ENCODE measurements at places on chromosomes 7 and 10.

DNA sequence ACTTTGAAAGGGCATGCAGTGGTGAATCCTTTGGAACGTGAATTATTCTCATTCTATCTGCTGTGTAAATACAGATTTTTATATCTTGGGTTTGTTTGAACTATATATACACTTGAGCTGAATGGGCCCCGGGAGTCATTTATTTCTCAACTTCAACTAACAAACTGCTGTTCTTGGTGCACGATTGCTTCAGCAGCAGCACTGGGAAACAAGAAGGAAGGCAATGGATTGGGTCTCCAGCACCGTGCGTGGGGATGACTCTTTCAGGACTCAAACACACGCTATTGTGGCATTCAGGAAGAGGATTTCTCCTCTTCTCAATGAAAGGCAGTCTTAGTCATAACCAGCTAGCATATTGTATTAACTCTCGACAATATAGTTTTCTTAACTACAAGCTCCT is 226.0 kb upstream of the NFE2L3 start:
- no peak for DNase-seq

GRCh38 chr10:35351021-35351420 is 14.7 kb downstream of the CCNY start:
- no peak for DNase-seq

- no peak for DNase-seq
Measured at GRCh38 chr7:26375726-26376174, 84.1 kb downstream of the SNX10 start.

DNA sequence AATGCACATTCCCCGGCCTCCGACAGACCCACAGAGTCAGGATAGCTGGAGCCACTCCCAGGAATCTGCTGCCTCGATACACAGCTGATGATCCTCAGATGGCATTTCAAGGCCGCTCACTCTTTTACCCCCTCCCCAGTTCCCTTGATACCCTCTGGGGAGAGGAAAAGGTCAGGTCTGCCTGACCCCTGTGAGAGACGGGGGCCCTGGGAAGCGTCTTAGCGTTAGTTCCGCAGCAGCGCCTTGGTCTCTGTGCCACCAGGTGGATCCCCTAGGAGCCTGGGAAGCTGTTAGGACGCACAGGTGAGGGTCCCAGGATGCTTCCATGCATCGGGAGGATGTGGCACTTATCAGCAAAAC is 420.5 kb upstream of the FOXK1 start:
- no peak for DNase-seq

- no peak for DNase-seq
Measured at GRCh38 chr7:154433632-154434598, 381.7 kb downstream of the DPP6 start.

GRCh38 chr10:46319389-46319788 is 32.6 kb downstream of the ANTXRL start:
- no peak for DNase-seq

DNA sequence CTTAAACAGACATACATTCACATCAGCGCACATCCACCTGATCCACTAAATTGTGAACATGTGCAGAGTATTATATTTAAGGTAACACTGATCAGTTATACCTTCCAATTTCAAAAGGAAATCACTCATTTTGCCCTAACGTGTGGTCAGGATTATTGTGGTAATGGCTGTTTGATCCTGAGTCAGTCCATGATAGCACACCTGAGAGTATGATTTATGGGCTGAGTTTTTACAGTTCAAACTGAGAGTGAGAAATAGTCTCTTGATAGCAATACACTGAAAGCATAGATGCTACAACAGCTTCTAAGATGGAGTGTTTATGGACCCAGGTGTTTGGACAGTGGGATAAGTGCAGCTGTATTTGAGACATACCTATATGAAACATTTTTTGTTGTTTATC is 96.7 kb downstream of the KIF20B start:
- no peak for DNase-seq

- DNase-seq, result no peak
Measured at GRCh38 chr7:24290004-24290641, 6.1 kb downstream of the NPY start.

GRCh38 chr7:17136126-17136525 is 162.3 kb upstream of the AHR start:
- DNase-seq, result no peak

DNA sequence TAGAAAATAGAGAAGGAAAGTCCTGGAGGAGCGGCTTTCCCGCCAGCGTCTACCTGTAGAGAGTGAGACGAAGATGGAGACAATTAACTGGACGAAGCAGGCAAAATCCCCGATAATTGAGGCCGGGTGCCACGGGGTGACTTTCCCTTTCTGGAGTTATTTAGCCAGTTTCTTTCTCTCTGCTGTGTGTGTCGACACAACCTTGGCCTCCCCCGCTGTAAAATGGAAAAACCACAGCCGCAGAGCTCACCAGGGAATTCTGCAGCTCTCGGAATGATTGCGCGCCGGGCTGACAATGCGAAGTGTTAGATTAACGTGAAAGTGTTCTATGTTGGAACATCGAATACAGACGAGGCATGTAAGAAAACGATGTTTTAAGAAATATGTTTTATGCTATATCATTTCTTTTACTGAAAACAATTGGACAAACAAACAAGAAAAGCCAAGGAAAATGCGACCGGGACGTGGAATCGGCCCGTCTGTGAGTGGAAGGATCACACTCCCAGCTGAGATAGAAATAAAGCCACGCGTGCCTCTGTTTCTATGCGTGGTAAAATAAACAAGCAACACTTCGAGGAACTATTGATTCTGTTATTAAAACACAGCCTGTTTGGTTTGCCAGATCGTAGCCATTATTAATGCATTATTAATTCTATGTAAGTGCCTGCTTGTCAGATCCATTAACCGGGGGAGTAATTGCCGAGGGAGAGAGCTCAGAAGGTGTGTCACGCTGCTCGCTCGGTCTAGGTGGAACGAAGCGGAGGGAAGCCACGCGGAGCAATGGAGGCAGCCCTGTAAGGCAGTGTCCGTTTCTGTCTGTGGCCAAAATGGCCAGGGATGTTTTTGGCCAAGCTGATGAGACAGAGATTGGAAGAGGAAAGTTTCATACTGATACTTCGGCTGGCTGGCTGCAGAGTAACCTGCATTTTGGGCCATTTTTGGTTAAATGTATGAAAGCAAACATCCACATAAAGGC is 129.4 kb downstream of the DNAJB6 start:
- no peak for DNase-seq

- DNase-seq, result no peak
Measured at GRCh38 chr10:11891776-11892486, 68.8 kb downstream of the PROSER2 start.

DNA sequence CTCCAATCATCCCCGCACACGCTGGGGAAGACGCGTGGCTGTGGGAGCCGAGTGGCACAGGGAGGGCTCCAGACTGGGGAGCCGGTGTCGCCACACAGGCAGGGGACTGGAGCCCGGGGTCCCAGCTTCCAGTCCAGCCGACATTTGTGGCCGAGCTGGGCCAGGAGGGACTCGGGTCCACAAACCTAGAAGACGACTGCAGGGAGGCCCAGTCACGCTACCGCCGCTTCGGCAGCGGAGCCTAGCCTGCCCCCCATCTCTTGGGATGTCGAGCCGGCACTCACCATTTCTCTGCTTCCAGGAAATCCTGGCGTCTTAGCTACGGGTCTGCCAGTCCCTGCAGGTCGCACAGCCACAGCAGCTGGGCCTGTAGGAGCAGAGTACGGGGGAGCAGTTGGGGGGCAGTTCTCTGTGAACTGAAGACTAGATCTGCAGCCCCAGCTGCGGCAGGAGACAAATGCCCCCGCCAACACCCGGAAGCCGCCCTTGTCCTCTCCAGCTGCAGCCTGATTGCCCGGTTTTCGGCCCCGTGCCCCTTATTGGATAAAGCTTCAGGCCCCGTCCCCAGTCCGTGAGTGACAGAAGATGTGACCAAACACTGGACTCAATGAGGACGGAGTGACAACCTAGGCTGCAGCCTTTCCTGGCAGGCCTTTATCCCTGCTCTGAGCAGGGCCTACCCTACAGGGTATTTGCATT is 270.7 kb downstream of the ZNF33B start:
- peak; percentile 77 for DNase-seq

GRCh38 chr10:71597821-71598498 is 121.6 kb downstream of the C10orf105 start:
- DNase-seq, result peak; percentile 72

DNA sequence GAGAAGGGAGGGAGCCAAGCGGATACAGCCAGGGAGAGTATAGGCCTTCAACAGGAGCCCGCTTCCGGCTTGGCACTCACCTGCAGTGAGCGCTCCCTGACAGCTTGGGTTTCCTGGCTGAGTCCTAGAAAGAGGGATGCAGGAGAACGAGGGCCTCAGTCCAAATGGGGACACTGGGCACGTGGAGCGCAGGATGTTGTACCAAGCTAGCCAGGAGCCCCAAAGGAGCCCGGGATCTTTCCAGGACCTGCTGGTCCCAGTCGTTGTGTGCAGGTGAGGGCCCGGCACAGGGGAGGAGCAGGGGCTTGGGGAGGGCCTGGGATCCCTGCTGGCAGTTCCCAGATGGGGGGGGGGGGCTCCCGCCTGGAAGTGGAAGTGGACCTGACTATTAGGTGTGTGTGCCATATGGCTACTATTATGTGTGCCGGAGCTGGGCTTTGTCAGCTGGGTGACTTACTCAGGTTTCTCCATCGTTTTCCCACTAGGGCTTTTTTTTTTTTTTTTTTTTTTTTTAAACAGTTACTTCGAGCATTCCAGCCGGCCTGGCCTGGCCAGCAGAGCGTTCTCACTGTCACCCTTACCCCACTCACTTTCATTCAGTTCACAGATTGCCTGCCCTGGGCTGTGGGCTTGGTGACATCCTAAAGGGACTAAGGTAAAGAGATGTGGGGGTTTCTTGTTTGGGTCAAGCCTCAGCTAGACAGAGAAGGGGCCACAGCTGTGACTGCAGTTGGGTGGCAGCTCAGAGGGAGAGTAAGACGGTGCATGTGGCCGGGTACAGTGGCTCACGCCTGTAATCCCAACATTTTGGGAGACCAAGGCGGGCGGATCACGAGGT is 3.8 kb downstream of the AGAP3 start:
- DNase-seq, result no peak

DNA sequence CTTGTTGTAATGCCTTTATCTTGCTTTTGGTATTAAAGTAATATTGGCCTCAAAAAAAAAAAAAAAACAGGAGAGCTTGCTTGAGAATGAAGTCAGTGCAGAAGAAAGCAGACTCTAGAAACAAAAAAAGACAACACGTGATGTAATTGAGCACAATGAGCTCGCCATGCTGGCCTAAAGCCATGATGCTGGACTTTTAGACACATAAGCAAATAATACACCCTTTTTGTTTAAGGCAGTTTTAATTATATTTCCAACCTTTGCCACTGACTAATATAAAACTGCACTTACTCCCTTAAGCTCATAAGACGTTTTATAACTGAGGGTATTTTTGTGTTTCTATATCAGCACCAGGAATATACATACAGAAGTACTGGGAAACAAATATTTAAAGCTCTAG is 798.3 kb downstream of the KCNMA1 start:
- no peak for DNase-seq

- DNase-seq, result no peak
Measured at GRCh38 chr7:101975046-101975445, 157.6 kb downstream of the CUX1 start.

- DNase-seq, result no peak
Measured at GRCh38 chr7:99497766-99498545, 2.1 kb downstream of the ZNF394 start.

DNA sequence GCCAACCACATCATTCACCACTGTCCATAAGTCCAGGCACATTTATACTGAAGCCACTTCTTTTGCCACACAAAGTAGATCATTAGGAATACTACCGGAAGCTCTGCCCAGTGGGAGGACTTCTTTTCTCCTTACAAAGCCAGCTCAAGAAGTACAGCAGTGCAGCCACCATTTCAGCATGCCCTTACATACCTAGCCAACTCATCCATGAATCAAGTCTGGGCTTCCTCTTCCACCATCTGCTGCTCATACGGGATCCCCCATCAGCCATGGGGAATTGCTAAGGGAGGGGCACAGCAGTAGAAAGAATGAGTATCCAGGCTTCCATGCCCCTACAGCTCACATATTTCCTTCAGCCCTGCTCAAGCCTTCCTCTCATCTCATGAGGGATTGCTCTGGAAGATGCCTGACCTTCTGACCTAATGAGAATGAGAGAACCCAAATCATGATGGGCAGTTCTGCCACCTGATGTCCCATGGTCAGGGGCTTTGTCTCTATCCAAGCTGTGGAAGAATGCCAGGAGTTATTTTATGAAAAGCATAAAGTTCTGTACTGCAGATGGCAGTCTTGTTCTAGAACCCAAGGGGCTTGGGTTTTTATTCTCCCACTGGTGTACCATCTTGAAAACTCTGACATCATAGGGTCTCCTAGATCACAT is 39.5 kb downstream of the ACSM6 start:
- no peak for DNase-seq

DNA sequence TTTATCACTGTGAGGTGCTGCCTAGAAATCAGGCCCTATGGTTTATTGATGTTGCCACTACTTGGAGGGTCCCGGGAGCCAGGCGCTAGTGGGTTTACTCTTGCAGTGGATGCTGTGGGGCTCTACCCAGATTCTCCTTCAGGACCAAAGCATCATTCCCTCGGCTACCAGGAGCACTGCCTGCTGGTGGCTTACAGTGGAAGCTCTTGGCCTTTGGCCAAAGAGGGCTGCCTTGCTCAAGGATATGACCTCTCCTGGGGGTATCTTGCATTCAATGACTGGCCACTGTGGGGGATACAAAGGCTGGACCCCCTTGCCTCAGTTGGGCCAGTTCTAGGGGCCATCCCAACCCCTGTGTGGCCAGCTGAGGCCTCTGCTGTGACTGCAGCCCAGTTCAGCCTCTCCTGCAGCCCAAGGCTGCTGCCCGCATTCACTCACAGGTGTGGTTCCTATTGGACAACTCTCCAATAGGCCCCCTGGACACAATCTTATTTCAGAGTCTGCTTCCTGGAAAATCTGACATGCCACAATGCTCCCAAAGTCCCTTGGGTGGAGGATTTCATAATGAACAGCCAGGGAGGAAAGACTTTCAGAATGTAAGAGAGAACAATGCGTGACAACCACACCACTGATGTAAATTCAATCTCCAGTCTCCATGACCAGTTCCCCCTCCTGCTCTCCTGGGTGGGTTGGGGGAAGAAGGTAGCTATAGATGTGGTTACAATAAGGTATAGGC is 196.3 kb downstream of the SNX10 start:
- DNase-seq, result no peak

- DNase-seq, result no peak
Measured at GRCh38 chr7:101555269-101555920, 73.7 kb downstream of the MYL10 start.

DNA sequence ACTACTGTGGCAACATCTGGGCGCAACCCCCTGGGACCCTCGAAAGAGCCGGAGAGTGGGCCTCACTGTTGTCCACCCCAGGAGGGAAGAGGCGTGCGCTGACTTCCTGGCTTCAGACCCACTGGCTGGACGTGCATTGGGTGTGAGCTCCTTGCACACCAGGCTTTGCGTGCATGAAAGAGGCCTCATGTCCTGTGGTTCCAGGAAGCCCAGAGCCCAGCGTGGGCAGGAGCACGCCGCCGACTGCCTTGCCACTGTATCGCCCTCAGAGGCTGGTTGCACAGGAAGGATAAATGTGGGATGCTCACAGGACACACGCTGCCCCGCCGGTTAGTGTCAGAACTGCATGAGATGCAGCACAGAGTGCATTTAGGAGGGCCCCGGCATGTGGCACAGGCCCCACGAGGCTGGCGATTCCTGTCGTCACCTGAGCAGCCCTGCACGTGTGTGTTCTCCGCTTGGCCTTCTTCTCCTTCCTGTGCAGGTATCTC is 8.5 kb upstream of the JAKMIP3 start:
- DNase-seq, result no peak
